Left lobe of liver (tissue), 2 donors: ENCODE measurements at places on chromosomes 13 and 19. TPM values are rescaled to one million over a fixed set of nuclear protein-coding genes. Genes with fewer than 3 reads are reported as not detected.
A peak's percentile ranks its signal among the peaks of the same experiment; 100 is the strongest.

DNA sequence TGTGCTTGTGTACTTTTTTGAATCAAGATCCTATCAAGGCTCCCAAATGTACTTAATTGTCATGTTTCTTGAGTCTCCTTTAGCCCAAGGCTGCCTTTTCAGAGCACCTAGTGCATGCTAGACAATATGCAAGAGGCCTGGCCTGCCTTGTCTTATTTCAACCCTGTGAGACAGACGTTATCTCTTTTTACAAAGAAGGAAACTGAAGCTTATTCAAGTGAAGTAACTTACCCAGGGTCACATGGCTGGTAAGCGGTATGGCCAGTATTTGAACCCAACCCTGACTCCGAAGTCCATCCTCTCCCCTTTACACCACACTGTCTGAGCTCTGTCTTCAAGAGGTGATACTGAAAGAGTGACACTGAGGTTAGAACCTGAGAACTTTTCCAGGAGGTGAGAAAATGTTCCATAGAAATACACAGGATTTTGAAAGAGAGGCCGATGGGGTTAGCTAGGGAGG is 505.1 kb downstream of the FOXO1 start:
- DNase-seq = no peak

- no peak for DNase-seq
These were observed 2.0 kb downstream of the PTBP1 start for GRCh38 chr19:799076-799881.

- DNase-seq = no peak
These were observed 10.9 kb upstream of the ATP8B3 start for GRCh38 chr19:1823020-1823419.

- no peak for DNase-seq
These were observed 622 bp downstream of the RASA3 start for GRCh38 chr13:114131583-114132418.

GRCh38 chr13:22227895-22228294 is 557.0 kb downstream of the FGF9 start:
- DNase-seq = no peak

DNA sequence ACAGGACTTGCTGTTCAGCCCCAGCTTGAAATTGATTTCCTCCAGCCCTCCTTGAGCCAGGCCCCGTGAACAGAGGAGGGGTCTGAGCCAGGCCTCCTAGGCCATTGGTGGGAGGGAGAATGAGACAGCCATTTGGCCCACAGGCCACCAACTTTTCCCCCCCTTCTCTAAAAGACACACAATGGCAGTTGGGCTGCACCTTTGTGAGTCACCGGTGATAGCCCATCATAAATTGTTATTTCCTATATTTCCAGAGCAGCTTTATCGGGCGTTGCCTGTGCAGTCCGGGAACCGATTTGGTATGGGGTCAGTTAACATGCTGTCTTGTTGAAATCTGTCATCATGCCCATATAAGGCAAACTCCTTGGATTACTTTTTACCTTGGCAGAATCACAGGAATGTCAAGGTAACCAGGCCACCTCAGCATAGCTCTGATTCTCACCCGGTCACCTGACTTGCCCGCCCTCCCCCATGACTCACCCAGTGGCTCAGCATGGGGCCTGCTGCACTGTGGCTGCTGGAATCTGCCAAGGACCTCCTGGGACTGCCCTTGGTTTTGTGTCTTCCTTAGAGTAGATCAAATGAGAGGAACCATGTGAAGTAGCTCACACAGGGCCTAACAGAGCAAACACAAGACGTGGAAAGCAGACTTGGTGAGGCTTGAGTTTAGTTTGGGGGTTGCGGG is 36.1 kb downstream of the ACTN4 start:
- DNase-seq = peak; percentile 84

DNA sequence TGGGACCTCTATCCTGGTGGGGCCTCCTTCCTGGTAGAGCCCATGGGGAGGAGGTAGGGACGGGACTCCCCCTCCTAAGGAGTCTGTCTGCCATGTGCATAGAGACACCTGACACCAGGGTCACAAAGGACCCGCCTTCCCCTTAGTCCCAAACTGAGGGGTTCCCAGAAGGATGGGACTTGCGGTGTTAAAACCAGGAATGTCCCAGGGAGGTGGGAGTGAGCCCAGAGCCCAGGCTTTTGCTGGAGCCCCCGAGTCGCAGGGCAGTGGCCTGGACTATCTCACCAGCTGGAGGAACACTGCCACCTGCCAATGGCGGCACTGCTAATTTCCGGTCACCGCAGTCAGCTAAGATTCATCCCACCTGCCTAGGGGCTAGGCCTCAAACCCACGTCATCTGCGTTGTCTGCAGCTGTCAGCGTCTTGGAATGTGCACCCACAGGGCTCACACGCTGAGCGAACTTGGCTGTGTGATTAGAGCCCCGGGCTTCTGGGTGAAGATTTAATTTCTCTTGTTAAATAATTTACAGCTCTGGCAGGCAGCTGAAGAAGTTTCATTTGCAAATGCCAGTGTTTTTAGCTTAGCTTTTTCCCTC is 31.9 kb upstream of the ATP11A start:
- DNase-seq = no peak

- DNase-seq = no peak
These were observed 68.2 kb downstream of the CACNA1A start for GRCh38 chr19:13437919-13438618.

DNA sequence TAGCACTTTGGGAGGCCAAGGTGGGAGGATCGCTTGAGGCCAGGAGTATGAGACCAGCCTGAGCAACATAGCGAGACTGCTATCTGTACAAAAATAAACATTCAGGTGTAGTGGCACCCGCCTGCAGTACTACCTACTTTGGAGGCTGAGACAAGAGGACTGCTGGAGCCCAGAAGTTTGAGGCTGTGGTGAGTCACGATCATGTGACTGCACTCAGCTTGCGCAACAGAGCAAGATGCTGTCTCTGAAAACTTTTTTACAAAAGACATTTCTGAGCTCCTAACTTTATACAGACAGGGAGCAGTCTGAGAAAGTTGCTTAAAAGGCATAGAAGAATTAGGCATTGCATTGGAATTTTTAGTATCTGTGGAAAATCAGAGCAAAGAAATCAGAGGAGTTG is 10.4 kb upstream of the TBC1D4 start:
- DNase-seq = no peak

DNA sequence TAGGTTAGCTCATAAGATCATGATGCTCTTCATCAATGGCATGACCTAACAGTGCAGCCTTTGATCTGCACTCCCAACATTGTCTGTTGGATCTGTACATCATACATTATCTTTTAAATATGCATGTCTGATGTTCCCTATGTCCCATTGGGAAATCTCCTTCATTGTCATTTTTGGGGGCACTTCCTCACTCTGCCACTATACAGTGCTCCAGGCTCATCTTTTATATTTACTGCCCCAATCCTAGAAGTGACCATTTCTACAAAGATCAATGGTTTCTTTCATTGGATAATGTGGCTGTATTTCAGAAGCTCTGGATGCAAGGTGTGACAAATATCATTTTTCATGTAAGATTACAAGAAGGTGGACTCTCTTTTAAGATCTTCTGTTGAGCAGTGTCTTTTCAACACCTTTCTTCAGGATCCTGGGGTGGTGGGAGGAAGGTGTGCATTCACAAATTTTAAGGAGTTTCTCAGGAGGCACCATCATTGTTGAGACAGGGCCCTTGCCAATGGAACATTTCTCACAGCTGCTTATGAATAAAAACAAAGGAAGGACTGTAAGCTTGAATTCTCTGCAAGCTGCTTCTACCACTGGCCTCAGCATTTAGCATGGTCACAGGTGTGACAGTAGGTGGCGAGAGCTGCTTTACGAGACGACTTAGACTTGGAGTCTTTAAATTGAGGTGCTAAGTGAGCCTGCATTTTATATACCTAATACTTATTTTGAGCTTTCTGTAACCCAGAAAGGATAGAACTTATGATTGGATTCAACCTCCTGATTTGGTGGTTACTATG is 403.0 kb downstream of the LMO7 start:
- no peak for DNase-seq

- DNase-seq = peak; percentile 79
These were observed 16.4 kb upstream of the CYP2B6 start for GRCh38 chr19:40974633-40975037.

DNA sequence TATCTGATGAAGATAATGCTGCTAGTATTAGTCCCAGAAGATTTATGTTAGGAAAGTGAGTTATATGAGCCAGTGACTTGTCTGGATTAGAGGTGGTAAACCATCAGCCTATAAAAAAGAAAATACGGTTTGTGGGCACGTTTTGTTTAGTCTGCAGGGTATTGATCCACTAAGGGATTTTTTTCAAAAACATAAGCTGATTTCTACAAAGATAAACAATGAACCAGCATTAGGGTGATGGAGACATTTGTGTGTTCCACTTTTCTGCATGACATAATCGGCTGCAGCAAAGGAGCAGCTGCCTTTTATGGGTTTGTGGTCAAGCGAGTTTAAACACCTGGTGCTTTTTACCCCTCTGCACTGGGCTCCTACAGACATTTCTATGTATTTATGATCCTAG is 836.4 kb upstream of the GPC6 start:
- DNase-seq = no peak

DNA sequence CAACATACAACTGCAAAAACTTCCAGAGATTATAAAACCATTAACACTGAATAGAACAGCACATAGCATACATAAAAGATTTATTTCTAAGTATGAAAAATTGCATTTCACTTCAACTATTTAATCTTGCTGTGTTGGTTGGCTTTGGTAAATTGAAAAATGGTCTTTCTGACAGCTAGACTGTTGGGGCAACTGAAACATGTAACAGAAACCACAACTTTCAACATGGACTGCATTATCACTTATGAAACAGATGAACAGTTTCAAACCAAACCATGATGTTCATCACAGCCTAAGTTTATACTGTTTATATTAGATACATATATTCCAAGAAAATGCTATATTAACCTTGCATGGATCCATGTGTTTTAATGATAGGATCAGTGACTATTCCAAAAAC is 324.1 kb upstream of the PCDH9 start:
- DNase-seq = no peak

DNA sequence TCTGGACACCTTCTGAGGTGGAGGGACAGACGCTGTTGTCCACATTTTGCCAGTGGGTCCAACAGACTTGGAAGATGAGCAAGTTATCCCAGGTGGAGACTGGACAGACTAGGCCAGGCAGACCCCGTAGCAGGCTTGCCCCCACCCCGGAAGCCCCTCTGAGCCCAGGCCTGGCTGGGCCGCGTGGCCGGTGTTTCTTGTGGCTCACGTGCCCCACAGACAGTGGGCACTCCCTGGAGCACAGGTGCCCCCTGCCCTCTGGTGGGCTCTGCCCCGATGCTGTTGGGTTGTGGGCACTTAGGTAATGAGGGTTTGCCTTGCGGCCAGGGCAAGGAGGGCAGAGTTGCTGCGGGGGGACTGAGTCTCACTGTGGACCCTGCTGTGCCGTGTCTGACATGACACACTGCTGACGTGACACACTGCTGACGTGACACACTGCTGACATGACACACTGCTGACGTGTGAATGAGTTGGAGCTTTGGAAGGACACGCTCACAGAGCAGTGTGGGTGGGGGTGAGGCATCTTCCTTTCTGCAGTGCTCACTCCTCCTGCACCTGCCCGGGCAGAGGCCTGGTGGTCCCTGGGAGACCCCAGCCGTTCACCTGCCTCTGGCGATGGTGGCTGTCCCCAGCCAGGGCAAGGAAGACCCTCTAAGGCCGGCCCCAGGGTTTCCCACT is 25.1 kb downstream of the DOT1L start:
- no peak for DNase-seq

DNA sequence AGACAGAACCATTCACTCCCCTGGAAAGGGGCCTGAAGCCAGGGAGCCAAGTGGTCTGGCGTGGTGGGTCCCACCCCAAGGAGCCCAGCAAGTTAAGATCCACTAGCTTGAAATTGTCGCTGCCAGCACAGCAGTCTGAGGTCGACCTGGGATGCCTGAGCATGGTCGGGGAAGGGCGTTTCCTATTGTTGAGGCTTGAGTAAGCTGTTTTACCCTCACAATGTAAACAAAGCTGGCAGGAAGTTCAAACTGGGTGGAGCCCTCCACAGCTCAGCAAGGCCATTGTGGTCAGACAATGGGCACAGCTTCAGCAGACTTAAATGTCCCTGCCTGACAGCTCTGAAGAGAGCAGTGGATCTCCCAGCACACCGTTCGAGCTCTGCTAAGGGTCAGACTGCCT is 195.6 kb upstream of the DACH1 start:
- DNase-seq = no peak

DNA sequence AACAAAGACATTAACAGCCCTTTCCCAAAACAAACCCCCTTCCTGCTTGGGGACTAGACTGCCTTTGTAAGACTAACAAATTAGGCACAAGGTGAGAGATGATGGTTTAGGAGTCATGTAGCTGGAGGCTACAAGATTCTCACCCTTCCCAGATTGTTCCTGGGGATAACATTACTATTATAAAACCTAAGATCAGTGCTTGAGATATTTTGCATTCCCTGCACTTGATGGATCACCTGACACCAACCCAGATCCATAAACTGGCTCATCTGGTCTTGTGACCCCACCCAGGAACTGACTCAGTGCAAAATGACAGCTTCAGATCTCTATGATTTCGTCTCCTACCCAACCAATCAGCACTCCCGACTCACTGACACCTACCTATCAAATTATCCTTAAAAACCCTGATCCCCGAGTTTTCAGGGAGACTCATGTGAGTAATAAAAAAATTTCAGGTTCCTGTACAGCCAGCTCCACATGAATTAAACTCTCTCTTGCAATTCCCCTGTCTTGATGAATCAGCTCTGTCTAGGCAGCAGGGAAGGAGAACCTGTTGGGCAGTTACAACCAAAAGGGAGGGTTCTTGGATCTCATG is 2.4 kb upstream of the ZNF616 start:
- no peak for DNase-seq

GRCh38 chr19:48741129-48741999 is 954 bp upstream of the RASIP1 start:
- peak; percentile 59 for DNase-seq

GRCh38 chr13:46526740-46527139 is 26.2 kb upstream of the LRCH1 start:
- DNase-seq = no peak

DNA sequence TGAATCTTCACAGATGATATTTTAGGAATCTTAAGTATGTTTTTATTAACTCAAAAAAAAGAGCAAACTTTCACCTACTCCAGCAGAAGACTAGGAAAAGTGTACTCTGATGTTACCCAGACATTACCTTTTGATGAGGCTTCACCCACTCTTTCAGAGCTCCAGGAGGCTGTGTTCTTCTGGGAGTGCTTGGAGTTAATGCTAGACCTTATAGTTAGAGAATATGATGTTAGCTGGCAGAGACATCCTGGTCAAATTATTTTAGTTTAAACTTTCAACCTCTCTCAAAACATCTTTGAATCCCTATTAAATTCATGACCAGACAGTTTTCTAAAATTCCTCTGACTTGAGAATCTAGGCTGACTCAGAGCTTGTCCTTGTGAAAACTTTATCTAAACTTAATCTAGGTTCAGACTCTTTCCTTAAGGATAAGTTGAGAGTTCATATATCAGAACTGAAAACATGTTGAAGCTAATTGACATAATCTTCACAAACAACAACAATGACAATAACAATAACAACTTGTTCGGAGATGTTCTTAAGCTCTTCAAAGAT is 82.8 kb downstream of the ITGBL1 start:
- DNase-seq = no peak

Gene KASH5
- total RNA-seq = not detected

Gene ZNF610
- not detected for total RNA-seq

Gene FUT2
- not detected for total RNA-seq

Gene RNF113B
- not detected for total RNA-seq

Gene PSG3
- total RNA-seq = not detected

Gene ZNF835
- 0.58 TPM for total RNA-seq
